ENCODE measurements at places on chromosomes 3 and 15. TPM values are rescaled to one million over a fixed set of nuclear protein-coding genes. Genes with fewer than 3 reads are reported as not detected.

- peak; percentile 80 for DNase-seq
- no peaks in the 10 kb centered on the region for H3K27me3 ChIP-seq
- H3K4me3 ChIP-seq = no peak overlapping the region
- no peaks in the 10 kb centered on the region for H3K36me3 ChIP-seq
- H3K27ac ChIP-seq = no peak overlapping the region
These were observed 109.9 kb upstream of the ATP11B start for GRCh38 chr3:182683453-182683852.

GRCh38 chr3:143331350-143331749, 211.8 kb downstream of the CHST2 start:
- H3K4me1 ChIP-seq = no peaks in the 10 kb centered on the region
- no peaks in the 10 kb centered on the region for H3K27me3 ChIP-seq
- no peak for DNase-seq

DNA sequence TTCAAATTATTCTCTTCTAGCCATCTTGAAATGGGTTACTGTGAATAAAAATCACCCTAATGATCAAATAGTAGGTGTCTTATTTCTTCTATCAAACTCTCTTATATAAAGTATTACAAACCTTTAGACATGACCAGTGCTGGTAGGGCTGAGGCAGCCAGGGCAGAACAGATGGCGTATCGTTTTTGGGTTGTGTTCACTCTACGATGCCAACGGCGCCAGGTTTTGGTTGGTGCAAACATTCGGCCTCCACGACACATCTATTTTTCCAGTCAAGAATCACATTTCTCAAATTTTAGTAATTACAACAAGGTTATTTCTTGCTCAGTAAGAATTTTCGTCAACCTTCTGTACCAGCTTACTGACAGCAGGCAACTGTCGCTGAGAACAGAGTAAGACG, 2.2 kb downstream of the RPL4 start:
- peak overlapping the region; percentile 95 for H3K4me3 ChIP-seq
- no peaks in the 10 kb centered on the region for H3K27me3 ChIP-seq
- no peak overlapping the region for H3K27ac ChIP-seq
- no peak for DNase-seq
- H3K36me3 ChIP-seq = peaks cover 54% of the 10 kb centered on the region
- peaks cover 5% of the 10 kb centered on the region for H3K4me1 ChIP-seq

- H3K27me3 ChIP-seq = no peaks in the 10 kb centered on the region
- no peak for DNase-seq
- no peaks in the 10 kb centered on the region for H3K4me1 ChIP-seq
These were observed 185.9 kb downstream of the SUCLG2 start for GRCh38 chr3:67468511-67468910.

DNA sequence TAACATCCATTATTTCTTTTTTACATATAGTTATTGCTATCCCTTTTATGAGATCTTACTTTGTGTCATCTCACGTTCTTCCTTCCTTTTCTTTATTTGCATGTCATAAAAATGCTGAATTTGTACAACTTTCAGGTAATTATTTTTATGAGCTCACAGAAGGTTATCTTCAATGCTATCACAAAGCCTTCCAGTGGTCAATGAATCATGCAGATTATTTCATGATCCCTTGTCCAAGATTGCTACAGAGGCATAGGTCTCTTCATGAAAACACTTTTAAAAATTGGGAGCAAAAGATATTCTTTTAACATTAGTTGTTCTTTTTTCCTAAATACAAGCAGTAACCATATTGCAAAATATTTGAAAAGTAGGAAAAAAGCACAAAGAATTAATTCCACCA, 880.1 kb upstream of the NR2F2 start:
- H3K27ac ChIP-seq = no peak overlapping the region
- no peak for DNase-seq
- H3K4me3 ChIP-seq = no peak overlapping the region
- no peaks in the 10 kb centered on the region for H3K4me1 ChIP-seq

DNA sequence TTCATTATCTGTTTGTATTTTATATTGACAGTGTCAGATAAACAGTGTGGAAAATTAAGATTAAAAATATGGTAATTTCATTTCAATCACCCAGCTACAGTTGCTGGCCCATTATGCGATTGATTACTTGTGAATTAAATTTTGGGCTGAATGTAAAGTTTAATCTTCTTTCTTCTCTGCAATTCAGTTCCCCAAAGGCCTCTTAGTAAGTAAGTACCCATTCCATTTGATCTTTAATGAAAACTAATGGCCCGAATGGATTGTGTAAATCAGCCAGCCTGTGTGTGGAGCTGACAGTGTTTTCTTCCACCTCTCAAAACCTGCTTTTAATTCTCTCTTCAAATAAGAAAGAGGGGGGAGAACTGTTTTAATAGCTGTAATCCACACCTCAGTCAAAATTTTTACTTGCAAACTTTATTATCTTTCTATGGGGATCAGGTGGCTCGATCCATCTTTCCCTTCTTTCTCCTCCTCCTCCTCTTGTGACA, 307.1 kb downstream of the IL20RB start:
- no peaks in the 10 kb centered on the region for H3K36me3 ChIP-seq
- H3K4me3 ChIP-seq = no peak overlapping the region
- H3K4me1 ChIP-seq = peaks cover 5% of the 10 kb centered on the region
- no peak overlapping the region for H3K27ac ChIP-seq
- no peaks in the 10 kb centered on the region for H3K27me3 ChIP-seq
- no peak for DNase-seq

DNA sequence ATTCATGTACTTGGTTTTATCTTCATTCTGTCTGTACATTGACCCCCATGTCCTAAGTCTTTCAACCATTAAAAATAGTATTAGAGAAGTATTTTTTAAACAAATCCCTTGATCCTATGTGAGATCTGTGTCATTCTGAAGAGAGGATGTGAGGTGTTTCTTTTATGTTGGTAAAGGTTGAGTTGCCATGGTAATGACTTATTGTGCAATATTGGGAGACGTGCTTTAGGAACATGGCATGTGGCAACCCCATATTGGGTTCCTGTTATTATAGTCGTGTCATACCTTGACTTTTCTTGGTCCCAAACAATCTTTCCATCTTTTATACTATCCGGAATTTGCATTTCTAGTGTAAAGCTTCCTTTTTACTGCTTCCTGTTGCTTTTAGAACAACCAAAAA, 203.1 kb downstream of the KCNAB1 start:
- no peak overlapping the region for H3K4me3 ChIP-seq
- H3K4me1 ChIP-seq = no peaks in the 10 kb centered on the region
- H3K27me3 ChIP-seq = no peaks in the 10 kb centered on the region
- no peaks in the 10 kb centered on the region for H3K36me3 ChIP-seq
- H3K27ac ChIP-seq = no peak overlapping the region

- no peaks in the 10 kb centered on the region for H3K4me1 ChIP-seq
- no peak for DNase-seq
These were observed 17.1 kb downstream of the MGLL start for GRCh38 chr3:127805026-127805753.

GRCh38 chr15:31338318-31338878, 11.8 kb downstream of the KLF13 start:
- no peaks in the 10 kb centered on the region for H3K27me3 ChIP-seq
- H3K27ac ChIP-seq = no peak overlapping the region
- no peak overlapping the region for H3K4me3 ChIP-seq

DNA sequence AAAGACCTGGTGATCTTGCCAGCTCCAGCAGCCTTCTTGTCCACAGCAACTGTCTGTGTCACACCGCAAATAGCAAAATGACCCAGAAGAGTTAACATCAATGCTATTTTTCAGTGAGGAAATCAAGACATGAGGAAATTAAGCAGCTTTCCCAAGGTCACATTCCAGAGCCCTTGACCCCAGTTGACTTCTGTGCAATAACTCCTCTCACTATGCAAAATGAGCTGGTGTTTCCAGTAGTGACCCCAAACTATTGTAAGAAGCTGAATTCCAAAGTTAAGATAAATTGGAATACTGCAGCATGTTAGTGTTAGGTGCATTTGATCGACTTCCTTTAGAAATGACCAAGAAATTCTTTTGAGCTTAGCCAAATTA, 172.8 kb upstream of the SNTN start:
- DNase-seq = no peak
- no peak overlapping the region for H3K27ac ChIP-seq
- H3K4me3 ChIP-seq = no peak overlapping the region

- H3K4me3 ChIP-seq = no peak overlapping the region
- no peaks in the 10 kb centered on the region for H3K27me3 ChIP-seq
- H3K36me3 ChIP-seq = no peaks in the 10 kb centered on the region
- no peak for DNase-seq
- H3K27ac ChIP-seq = no peak overlapping the region
These were observed 48.6 kb upstream of the C15orf39 start for GRCh38 chr15:75153087-75153486.

DNA sequence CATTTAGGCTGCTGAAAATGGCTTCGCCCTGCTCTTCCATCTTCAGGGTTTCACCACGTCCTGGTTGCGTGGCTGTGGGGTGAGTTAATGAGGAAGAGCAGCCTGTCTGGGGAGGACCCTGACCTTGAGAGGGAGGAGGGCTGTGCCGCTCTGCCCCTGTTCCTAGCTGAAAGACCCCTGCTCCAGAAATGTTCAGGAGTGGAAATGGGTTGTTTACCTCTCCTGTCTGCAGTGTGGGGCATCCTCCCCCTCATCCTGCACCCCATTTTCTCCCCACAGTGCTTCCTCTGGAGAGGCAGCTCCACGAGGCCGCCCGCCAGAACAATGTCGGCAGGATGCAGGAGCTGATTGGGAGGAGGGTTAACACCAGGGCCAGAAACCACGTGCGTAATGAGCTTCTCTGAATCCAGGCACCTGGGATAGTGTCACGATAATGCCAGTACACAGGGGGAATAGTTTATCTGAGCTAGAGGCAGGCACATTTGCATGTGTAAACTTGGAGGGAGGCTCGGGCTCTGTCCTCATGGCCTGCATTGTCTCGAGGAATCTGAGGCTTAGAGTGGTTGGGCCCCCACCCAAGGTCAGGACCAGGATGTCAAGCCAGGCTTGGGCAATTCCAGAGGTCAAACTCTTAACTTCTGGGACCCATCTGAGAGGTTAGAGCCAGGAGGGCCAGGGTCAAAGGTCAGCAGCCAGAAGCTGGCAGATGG, 4.0 kb downstream of the ANKDD1A start:
- peaks cover 12% of the 10 kb centered on the region for H3K27me3 ChIP-seq
- H3K27ac ChIP-seq = no peak overlapping the region
- no peak overlapping the region for H3K4me3 ChIP-seq
- peaks cover 10% of the 10 kb centered on the region for H3K4me1 ChIP-seq

DNA sequence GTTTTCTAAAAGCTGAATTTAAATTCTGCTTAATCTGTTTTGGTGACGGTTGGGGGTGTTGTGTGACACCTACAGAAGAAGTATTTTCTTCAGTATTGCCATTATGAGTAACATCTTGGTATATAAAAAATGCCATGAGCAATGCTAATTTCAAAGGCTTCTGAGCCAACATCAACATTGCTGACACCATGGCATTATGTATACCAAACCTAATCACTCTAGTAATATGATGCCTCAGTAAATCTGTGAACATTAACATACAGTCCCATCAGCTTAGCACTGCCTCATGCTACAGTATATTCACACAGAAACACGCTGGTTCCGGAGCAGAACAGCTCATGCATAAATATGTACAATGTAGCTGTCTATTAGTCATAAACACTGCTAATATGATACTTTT, 75.8 kb downstream of the ZPLD1 start:
- no peak for DNase-seq
- H3K36me3 ChIP-seq = no peaks in the 10 kb centered on the region
- H3K27me3 ChIP-seq = no peaks in the 10 kb centered on the region
- H3K4me1 ChIP-seq = no peaks in the 10 kb centered on the region

DNA sequence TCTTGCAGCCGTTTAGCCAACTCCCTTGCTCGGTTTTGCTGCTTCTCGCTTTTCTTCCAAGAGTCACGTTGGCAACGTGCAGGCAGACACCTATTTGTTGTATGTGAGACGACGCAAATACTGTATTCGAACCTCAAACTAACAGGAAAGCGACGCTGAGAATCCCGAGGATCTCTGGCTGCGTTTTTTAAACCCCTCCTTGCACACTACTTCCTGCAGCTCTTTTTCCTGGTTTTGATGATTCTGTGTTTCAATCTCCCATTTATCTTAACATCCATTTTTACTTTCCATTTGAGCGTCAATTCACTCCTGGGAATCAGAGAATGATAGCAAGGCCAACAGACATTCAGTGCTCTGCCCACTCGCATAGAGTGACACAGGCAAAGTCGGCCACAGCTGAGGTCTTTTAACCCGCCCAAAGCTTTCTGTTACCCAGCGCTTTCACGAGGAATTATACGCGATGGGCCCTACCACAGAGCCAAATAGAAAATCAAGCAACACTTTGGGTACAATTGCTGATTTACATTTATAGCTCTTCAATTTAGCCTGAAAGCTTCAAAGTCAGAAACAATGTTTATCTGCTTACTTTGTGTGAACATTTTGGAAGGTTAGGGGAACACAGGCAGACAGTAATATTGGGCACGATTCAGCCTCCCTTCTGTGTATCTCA, 1.6 kb upstream of the ANXA2 start:
- peaks cover 1% of the 10 kb centered on the region for H3K27me3 ChIP-seq
- H3K36me3 ChIP-seq = no peaks in the 10 kb centered on the region
- H3K4me1 ChIP-seq = peaks cover 14% of the 10 kb centered on the region
- H3K4me3 ChIP-seq = peak overlapping the region; percentile 80

- H3K27me3 ChIP-seq = no peaks in the 10 kb centered on the region
- no peaks in the 10 kb centered on the region for H3K4me1 ChIP-seq
- H3K4me3 ChIP-seq = no peak overlapping the region
- no peak for DNase-seq
- no peak overlapping the region for H3K27ac ChIP-seq
These were observed 8.5 kb downstream of the MFN1 start for GRCh38 chr3:179355996-179356395.

DNA sequence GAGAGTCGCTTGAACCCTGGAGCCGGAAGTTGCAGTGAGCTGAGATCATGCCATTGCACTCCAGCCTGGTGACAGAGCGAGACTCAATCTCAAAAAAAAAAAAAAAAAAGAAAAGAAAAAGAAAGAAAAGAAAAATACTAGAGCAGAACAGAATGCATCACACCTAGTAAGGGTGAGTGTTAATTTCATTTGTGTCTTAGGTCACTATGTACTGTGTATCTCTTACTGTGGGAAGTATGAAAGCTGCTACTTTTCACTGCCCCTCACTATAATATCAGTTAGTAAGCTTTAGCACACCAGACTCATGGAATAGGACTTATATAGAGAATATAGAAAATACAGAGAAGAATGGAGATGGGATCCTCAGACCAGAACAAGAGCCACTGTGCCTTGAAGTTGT, 45.9 kb upstream of the RASA2 start:
- no peak overlapping the region for H3K4me3 ChIP-seq
- no peaks in the 10 kb centered on the region for H3K4me1 ChIP-seq
- no peaks in the 10 kb centered on the region for H3K36me3 ChIP-seq
- no peak for DNase-seq
- no peak overlapping the region for H3K27ac ChIP-seq
- no peaks in the 10 kb centered on the region for H3K27me3 ChIP-seq

GRCh38 chr3:78604341-78604740, 1163.5 kb downstream of the ROBO1 start:
- no peak overlapping the region for H3K4me3 ChIP-seq
- H3K4me1 ChIP-seq = no peaks in the 10 kb centered on the region
- H3K36me3 ChIP-seq = peaks cover 12% of the 10 kb centered on the region
- H3K27ac ChIP-seq = no peak overlapping the region
- H3K27me3 ChIP-seq = no peaks in the 10 kb centered on the region
- no peak for DNase-seq

- no peaks in the 10 kb centered on the region for H3K4me1 ChIP-seq
- no peak for DNase-seq
- no peaks in the 10 kb centered on the region for H3K27me3 ChIP-seq
- H3K27ac ChIP-seq = no peak overlapping the region
- no peak overlapping the region for H3K4me3 ChIP-seq
These were observed 98.1 kb upstream of the ARHGEF3 start for GRCh38 chr3:56899851-56900250.

The GPR149 gene
- not detected for polyA plus RNA-seq

The AHSG gene
- 0.68 TPM for polyA plus RNA-seq

The B3GALNT1 gene
- 5.0 TPM for polyA plus RNA-seq

The ZCWPW2 gene
- polyA plus RNA-seq = 0.11 TPM

The CCR8 gene
- polyA plus RNA-seq = 0.35 TPM

All from H1 (cell line).